T-helper 17 cell (primary cell): ENCODE measurements at places on chromosomes 7 and 10.

DNA sequence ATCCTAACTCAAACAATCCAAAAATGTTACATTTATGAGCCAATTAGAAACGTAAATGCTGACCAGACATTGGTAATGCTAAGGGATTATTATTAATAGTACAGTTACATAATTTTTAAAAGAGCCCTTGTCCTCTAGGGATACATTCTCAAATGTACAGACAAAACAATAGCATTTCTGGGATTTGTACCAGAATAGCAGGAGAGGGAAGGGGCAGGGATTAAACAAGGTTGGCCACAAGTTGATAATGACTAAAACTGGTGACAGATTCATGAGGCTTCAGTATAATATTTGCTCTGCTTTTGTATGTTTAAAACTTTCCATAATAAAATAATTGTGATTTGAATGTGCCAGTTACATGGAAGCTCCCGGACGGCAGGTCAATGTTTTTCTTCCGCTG lies 27.0 kb downstream of the HSPA12A start:
- DNase-seq, result no peak

DNA sequence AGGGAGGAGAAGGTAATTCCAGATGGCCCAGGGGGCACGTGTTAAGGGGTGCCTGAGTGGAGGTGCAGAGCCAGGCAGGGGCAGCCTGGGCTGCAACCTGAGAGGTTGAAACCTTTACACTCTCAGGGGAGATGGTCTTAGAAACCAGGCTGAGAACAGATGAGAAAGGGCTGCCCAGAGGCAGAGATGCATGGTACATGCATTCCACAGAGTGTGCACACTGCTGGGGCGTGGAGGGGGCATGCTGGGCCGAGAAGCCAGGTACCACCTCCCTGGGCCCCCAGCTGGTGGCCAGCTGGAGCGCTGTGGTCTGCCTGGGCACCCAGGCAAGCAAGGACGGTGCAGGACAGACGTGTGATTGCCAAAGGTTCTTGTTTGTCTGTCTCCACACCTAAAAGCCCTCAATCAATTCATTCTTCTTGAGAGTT lies 14.1 kb upstream of the CSGALNACT2 start:
- no peak for DNase-seq

- no peak for DNase-seq
Observed at GRCh38 chr7:98185101-98185500, 26.1 kb upstream of the BHLHA15 start.

DNA sequence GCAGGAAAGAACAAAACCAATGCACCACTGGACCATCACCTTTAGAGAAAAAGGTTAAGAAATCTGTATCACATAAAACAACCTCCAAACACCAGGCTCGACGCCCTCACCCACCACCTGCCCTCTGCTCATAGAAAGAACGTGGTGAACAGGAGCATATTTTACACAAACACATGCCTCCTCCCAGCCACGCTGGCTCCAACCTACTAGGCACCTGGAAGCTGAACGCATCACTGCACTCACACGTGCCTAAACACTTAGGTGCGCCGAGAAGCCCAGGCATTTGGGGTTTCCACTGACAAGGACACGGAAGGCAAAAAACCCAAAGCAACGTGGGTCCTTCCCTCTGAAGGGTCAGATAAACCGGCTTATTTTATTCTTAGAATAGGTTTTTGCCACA lies 56.0 kb downstream of the PTPRN2 start:
- no peak for DNase-seq

DNA sequence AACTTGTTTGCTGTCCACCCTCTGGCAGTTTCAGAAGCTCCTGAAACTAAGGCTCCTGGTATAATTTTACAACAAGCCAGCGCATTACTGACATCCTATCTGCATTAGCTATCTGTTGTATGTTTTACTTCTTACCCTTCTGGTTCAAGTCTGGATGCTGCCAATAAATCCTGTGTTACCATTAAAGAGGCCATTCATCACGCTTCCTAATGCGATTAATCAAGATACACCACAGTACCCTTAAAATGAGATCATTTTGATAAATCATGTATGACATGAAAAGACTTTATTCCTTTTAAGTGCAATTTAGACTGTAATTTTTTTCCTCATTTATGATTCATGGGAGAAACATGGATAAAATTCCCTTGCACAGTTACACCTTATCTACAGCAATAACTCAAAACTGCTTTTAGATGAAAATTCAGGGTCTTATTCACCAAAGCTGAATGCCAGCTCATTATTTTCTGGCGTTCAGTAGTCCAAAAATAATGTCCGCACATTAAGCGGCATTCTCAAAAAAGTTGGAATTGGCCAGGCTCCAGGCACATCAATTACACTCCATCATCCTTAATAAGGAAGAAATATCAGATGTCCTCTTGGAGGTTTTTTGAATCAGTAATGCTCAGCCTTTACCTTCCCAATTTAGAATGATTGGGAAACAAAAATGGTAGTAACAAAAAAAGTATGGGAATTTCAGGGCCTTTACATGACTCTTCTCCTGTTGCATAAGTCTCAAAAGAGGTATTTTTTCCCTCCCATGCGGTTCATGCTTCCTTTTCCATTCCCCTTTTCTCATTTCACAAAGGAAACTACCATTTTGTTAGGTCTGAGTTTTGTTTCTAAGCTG lies 878.5 kb downstream of the LRMDA start:
- no peak for DNase-seq

GRCh38 chr10:34337917-34338316 lies 477.2 kb downstream of the PARD3 start:
- no peak for DNase-seq

- no peak for DNase-seq
Observed at GRCh38 chr7:98668255-98668654, 51.2 kb downstream of the NPTX2 start.

DNA sequence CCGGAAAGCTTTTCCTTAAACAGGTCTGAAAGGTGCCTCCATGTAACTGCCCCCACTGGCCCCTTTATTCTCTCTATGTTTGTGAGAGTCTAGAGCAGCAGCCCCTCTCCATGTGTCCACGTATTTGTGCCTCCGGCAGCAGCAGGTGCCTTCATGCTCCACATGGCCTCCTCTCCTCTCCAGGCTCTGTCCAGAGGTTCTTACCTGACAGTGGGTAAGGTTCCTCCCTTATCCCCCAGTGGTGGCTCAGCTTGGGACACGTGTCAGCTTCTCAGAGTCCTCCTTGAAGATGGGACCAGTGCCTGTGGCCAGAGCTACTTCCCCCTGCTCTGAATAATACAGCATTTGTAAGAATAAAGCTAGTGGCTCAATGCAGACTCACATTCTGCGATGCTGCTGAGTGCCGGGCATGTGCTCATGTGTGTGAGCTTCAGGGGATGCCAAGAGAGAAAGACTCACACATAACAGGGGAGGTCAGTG lies 7.9 kb downstream of the CALML3 start:
- no peak for DNase-seq

- DNase-seq, result no peak
Observed at GRCh38 chr10:29621161-29621560, 13.6 kb downstream of the SVIL start.

GRCh38 chr10:5291501-5292195 lies 73.1 kb upstream of the UCN3 start:
- DNase-seq, result no peak

GRCh38 chr7:148670807-148671206 lies 27.9 kb upstream of the CUL1 start:
- no peak for DNase-seq

GRCh38 chr7:22686620-22687019 lies 40.4 kb upstream of the IL6 start:
- no peak for DNase-seq

GRCh38 chr10:78478919-78479318 lies 445.3 kb downstream of the RPS24 start:
- DNase-seq, result no peak

DNA sequence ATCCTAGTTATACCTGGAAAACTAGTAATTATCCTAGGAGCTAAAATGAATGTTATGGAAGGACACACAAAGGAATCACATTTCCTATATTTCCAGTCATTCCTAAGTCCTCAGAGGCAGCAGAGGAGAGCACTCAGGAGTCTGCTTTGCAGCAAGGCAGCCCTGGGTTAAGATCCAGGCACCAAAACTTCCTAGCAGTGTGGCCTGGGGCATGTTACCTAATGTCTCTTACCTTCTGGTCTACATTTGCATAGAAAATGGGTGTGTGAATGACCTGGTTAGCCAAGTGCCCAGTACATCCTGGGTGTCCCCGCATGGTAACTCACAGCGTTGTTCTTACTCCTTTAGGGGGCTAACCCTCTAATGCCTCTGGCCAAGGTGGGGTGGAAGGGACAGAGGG lies 135.9 kb downstream of the TAX1BP1 start:
- no peak for DNase-seq
